ENCODE measurements at places on chromosomes 5 and 9.

GRCh38 chr5:142810081-142810480 lies 39.9 kb downstream of the ARHGAP26 start:
- DNase-seq: no peak

DNA sequence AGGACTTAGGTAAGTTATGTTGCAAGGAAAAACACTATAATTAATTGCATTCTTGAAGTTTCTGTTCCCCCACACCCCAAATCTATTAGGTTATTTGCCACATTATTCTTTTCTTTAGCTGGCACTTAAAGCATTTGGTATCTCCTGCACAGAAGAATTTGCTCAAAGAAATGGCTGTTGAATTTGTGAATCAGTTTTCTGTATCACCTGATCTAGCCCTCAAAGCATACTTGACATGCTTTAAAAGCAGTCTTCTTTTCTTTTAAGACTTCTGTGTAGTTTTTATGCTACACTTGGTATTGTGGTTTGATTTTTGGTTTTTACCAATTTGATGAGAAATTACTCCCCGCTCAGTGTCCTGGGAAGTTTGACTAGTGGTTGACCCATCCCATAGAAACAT lies 69.1 kb downstream of the RIC1 start:
- DNase-seq: no peak

DNA sequence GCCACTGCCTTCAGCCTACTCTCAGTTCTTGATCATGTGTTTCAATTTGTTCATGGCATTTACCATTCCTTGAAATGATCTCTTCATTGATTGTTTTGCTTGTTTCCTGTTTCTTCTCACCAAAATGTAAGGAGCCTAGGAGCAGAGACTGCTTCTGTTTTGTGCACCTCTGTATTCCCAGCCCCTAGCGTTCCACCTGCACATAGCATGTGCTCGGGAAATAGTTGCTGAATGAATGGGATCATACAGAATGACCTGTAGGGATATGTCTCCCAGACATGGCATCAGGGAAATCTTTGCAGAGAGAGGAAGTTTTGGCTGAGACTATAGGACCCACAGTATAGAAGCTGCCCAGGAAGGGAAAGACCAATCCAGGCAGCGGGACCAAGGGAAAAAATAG lies 6.2 kb upstream of the CERCAM start:
- no peak for DNase-seq

DNA sequence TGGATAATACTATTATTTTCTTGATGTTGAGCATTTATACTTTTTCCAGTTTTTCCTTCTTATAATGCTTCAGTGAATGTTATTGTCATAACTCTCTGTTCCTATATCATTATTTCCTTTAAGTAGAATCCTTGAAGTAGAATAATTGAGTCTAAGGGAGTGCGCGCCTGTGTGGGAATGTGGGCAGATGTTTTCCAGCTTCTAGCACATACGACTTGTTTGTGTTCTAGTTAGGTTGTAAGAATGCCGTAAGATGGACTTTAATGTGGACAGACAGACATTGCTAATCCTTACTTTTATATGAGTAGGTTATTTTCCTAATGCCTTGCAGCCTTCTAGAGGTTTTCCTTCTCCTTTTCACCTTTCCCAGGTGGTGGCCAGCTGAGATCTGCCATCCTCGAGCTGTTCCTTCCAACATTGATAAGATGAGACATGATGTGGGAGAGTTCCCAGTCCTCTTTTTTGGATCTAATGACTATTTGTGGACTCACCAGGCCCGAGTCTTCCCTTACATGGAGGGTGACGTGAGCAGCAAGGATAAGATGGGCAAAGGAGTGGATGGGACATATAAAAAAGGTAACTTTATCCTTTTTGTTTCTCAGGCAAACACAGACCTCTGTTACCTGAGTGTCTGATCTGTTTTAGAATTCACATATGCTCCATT lies 34.2 kb downstream of the RAB24 start:
- no peak for DNase-seq

DNA sequence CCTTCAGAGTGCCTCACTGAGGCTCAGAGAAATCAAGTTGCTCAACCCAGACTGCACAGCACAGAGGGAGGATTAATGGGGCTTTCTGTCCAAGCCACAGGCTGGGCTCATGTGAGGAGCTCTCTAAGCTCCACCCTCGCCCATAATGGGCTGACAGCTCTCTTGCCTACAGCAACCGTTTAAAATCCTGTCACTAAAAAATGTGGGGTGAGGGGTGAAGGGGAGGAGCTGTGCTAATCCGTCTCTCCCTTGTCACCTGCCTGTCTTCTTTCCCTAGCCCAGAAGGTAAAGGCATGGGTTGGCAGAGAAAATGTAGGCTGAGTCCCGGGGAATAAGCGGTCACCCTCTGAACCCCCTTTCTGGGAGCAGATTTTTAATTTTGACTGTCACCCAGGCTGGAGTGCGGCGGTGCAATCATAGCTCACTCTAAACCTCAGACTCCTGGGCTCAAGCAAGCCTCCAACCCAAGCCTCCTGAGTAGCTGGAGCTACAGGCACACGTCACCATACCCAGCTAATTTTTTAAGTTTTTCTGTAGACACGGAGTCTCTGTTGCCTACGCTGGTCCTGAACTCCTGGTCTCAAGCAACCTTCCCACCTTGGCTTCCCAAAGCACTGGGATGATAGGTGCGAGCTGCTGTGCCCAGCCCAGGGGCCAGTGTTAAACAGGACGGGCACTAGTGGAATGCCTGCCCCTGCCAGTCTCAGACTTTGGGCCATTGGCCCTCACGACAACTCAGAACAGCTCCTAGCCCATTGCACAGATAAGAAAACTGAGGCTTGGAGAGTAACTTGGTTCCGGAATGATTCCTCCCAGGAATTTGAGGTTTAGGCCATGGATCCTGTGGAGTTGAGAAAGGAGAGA lies 89.5 kb downstream of the LMX1B start:
- DNase-seq: no peak

GRCh38 chr5:91910655-91911054 lies 527.5 kb upstream of the ARRDC3 start:
- DNase-seq: no peak

- no peak for DNase-seq
Observed at GRCh38 chr5:127839496-127840197, 136.5 kb downstream of the CCDC192 start.

GRCh38 chr9:128568470-128569078 lies 16.2 kb downstream of the SPTAN1 start:
- no peak for DNase-seq

DNA sequence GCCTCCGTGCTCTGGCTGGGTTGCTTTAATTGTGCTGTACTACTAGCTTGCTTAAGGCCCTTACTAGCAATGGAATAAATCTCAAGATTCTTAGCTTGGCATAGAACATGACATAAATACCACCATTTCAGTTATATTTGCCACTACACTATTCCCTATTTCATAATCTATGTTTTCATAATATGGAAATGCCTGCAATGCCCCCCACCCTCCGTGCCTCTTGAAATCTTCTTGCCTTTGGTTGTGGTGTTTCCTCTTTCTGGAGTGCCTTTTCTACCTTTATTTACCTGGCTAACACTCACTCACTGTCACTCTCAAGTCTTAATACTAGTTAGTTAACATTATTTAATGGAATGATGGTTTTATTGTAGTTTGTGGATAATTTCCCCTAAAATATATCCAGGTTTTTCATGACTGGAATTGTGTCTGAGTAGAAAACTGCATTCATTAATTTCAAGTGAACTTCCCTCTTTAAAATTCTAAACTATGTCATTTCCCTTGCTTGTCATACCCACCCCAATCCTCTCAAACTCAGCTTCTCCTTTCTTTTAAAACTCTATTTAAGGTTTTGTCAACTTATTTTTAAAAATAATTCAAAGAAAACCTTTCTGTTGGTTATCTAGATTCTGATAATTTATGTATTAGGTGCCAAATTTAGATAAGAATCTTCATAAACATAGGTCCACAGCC lies 521.7 kb upstream of the DAB2 start:
- no peak for DNase-seq

DNA sequence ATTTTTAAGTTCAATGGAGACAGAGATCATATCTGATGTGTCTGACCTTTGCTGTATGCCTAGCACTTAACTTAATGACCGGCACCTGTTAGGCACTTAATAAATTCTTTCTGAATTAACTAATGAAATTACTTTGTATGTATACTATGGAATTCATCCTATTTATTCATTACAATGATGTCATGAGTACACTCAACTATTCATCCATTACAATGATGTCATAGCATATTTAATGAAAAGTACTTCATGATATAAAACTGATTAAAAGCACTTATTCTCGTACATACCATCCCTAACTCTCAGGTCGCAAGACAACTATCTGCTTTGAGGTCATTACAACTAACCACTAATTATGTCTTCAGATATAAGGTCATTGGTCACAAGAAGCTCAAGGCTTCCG lies 1131.6 kb downstream of the DTWD2 start:
- no peak for DNase-seq

DNA sequence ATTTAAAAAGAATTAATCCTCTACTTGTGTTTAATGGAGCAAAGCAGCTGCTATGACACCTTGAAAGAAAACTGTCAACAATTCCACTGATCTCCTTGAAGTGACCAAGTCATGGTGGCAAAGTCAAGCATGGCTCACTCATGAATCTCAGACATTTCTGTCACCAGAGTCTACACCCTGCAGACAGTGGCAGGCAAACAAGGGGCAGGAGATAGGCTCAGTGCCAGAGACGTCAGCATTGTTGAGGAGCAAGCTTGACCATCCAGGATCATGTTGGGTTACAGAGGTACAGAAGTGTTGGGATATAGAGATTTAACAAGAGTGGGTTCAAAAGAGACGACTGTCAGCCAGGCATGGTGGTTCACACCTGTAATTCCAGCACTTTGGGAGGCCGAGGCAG lies 16.1 kb upstream of the VPS13A start:
- DNase-seq: no peak

DNA sequence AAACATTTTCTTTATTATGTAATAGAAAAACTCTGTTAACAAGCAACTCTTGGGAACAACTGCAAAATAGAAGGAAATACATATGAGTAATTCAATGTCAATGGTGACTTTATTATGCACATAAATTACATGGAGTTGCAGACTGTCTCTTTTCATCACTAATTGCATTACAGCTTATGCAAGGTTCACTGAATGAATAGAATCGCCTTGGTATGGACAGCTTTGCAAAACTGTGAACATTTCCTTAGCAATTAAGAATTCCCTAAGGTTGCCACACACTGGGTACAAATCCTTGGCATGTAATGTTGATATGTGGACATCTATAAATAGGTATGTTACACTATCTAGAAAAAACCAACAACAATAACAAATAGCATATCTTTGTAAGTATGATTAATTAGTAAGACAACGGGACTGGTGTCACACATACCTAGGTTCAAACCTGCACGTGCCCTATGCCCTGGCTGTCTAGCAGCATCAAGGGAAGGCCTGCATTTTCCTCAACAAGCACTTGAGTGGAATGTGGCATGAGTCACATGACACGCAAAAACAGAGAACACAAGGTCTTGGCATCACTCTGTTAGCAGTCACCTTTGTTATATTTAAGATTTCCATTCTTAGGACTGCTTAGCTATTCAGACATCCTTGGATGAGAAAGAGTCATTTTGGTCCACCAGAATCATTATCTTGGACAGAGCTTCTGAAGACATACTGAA lies 263.9 kb downstream of the CTNND2 start:
- DNase-seq: no peak

DNA sequence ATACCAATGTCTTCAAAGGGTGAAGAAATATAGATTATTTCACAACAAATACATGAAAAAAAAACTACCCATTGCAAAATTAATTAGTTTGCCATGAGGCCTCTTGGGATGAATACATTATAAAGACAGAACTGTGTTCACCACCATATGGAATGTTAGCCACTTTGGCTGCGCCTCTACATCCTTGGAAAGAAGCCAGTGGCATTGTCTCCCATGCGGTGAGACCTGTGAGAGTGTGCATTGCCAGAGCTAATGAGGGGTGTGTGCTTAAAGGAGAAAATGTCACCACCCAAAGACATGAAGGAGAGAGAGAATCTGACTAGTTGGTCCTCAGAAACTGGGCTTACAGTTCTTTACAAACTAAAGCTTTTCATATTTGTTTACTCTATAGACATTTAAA lies 110.6 kb downstream of the PLPPR1 start:
- no peak for DNase-seq
